ENCODE measurements at places on chromosomes 5 and 9. TPM values are rescaled to one million over a fixed set of nuclear protein-coding genes. Genes with fewer than 3 reads are reported as not detected.

GRCh38 chr9:134318481-134318891 is 7.8 kb upstream of the RXRA start:
- no peak for DNase-seq

DNA sequence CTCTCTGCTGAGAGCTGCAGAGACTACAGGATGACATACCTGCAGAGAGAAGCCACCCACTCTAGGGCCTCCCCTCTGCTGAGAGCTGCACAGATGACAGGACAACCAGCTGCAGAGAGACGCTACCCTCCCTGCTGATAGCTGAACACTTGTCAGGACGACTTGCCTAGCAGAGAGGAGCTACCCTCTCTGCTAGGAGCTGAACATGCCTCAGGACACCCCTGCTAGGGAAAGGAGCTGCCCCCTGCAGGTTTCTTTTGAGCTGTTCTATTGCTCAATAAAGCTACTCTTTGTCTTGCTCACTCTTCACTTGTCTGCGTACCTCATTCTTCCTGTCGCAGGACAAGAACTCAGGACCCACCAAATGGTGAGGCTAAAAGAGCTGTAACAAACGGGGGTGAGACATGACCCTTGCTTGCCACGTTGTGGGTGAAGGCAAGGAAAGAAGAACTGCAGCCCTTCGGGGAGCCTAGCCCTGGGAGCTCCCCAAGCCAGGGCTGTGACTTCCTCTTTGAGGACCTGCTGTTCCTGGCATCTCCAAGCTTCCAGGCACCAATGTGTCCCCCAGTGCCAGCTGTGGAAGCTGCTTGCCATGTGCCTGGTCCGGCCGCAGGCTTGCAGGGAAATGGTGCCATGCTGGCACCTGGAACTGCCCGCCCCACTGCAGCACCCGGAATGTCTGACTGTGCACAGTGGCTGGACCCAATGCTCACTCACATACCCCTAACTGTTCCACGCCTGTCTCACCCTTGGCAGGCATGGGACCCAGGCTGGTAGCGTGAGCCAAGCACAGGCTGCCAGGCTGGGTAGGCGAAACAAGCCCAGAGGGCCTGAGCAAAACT is 5.1 kb upstream of the TESK1 start:
- DNase-seq: no peak

EEIG1 gene
- 51.4 TPM for polyA plus RNA-seq

GRCh38 chr9:75069171-75069570 is 18.8 kb downstream of the NMRK1 start:
- DNase-seq: no peak

DNA sequence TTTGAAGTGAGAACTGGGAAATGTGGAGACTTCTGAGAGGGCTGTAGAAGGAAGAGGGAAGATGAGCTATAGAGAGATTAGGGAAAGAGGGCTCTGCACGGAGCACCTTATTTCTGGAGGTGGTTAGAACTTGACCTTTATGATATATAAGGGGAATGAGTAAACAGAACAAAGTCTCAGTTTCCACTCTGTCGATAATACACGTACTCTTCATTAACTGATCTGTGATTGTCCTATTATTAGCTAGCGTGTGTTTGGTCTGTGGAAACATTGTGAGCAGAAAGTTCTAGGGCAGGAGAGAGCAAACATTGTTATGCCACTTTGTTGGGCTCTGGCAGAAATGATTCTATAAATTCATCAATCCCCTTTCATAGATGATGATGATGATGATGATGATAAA is 118.5 kb downstream of the UGCG start:
- DNase-seq: no peak

Measured in thymus (tissue), 14 donors.